ENCODE measurements at places on chromosomes 6 and 20. TPM values are rescaled to one million over a fixed set of nuclear protein-coding genes. Genes with fewer than 3 reads are reported as not detected.

IRF4 gene
- total RNA-seq = 0.63 TPM

TREM1 gene
- 0.16 TPM for total RNA-seq

ANGPT4 gene
- total RNA-seq = not detected

OR2B3 gene
- not detected for total RNA-seq

CEP250 gene
- 23.7 TPM for total RNA-seq

OR2B6 gene
- total RNA-seq = not detected

BPIFA2 gene
- total RNA-seq = not detected

BMP7 gene
- total RNA-seq = not detected

B4GALT5 gene
- 15.0 TPM for total RNA-seq

INSM1 gene
- not detected for total RNA-seq

SCRT2 gene
- not detected for total RNA-seq

HCRTR2 gene
- not detected for total RNA-seq

HDGFL1 gene
- total RNA-seq = not detected

CCNC gene
- total RNA-seq = 44.2 TPM

FILIP1 gene
- 0.52 TPM for total RNA-seq

OR2H2 gene
- not detected for total RNA-seq

TRIM15 gene
- total RNA-seq = not detected

PTPRT gene
- total RNA-seq = not detected

ENPP1 gene
- total RNA-seq = 5.6 TPM

GRM1 gene
- total RNA-seq = 0.17 TPM

KHDC1L gene
- total RNA-seq = not detected

OR2J3 gene
- not detected for total RNA-seq

GLP1R gene
- not detected for total RNA-seq

TFAP2A gene
- total RNA-seq = not detected

Data from bronchial smooth muscle cell (primary cell).